ENCODE measurements at places on chromosomes 3 and 15.

DNA sequence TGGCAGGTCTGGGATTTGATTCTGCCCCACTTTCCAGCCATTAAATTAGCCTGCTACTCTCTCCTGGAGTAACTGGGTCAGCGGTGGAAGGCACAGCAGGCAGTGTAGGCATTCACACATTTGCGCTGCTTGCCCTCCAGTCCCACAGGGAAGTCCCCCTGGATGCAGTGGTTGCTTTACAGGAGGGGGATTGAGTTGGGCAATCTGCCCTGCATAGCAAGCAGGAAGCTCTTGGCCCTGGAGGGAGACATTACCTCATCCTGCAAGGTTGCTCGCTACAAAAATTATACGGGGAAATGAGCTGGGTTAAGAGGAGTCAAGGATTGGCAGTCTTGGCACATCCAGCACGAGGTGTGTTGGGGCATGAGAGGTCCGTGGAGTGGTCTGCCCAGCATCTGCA, 14.8 kb downstream of the MCM2 start:
- no peak for DNase-seq

DNA sequence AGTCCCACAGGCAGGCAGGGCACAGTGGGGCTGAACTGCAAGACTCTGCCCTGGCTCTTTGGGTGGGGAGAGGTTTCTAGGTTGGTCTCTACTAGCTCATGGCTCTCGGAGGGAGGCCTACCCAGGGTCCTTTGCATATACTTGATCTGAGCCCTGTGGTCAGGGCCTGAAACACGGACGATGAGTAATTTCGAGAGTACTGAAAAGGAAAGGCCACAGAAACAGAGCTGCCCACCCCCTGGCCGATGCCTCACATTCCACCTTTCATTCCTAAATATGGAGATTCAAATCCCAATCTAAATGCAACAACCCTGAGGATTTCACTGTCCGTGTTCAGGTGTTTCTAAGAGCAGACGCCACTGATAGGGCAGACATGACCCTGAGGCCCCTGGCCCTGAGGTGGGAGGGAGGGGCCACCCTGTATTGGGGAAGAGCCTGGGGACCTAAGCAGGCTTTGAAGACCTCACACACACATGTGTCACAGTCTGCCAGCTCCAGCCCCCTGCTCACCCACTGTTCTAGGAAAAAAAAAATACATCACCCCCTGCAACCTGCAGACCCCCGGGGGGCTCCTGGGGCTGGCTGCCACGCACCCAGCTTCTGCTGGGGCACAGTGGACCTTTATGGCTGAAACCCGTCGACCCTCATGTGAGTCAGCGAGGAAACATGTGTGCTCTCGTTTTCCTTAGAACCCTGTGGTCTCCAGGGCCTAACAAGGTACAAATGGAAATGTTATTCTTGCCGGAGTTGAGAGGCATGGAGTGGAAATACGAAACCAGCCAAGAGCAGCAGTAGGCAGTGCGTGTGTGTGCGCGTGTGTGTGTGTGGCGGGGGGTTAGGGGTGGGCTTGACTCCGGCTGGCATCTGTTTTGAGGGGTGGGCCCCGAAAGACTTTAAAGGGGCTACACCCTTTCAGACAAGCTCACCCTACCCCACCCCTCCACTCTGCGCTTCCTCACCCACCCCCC, 112.7 kb downstream of the CHSY1 start:
- no peak for DNase-seq

DNA sequence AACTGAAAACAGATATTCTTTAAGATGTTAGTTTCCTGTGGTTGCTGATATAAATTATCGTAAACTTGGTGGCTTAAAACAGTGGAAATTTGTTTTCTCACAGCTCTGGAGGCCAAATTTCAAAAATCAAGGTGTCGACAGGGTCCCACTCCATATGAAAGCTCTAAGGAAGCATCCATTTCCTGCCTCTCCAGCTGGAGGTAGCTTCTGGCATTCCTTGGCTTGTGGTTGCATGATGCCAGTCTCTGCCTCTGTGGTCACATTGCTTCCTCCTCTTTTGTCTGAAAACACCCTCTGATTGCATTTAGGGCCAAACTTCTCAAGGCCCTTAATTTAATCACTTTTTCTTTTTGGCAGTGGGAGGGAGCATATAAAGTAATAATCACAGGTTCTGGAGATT, 96.8 kb downstream of the PPM1L start:
- DNase-seq: no peak

- no peak for DNase-seq
Measured at GRCh38 chr3:33717616-33717865, 513 bp downstream of the CLASP2 start.

DNA sequence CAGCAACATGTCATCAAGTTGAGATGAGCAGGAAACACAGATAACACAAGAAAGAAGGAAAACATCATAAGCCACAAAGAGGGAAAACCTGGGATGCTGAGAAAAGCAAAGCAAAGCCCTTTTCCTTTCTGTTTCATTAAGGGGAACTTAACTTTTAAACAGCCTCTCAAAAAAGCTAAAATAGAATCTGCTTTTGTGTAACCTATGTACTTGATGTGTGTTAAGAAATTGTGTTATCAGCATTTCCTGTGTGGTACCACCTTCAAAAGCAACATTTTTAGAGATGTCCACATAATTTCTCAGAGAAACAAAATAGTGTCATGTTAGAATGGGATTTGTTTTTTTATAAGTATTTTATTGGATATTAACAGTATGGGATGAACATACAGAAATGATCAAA, 206.2 kb downstream of the IL20RB start:
- DNase-seq: no peak

GRCh38 chr15:80866936-80867335, 87.8 kb downstream of the CEMIP start:
- DNase-seq: no peak

DNA sequence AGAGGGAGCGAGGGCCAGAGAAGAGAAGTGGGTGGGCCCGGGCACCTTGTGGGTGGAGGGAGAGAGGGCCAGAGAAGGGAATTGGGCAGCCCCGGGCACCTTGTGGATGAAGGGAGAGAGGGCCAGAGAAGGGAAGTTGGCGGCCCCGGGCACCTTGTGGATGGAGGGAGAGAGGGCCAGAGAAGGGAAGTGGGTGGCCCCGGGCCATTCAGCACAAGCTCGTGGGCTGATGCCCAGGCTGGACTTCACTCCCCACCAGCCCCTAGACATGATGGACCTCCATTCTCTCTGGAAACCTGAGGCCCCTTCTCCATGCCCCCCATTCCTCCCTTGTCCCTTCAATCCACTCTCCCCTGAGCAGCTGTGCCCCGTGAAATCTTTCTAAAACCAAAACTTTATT, 15.8 kb downstream of the DUSP7 start:
- DNase-seq: no peak

Measured in stimulated activated naive B cell treated with anti-CD40 and anti-IgM and Interleukin-4, amounts not matched to agents 10 μg/mL and 1 μg/mL and 100 μg/mL, for 72 hours (primary cell).